T-helper 9 cell (primary cell): ENCODE measurements at places on chromosomes 7 and 10.

DNA sequence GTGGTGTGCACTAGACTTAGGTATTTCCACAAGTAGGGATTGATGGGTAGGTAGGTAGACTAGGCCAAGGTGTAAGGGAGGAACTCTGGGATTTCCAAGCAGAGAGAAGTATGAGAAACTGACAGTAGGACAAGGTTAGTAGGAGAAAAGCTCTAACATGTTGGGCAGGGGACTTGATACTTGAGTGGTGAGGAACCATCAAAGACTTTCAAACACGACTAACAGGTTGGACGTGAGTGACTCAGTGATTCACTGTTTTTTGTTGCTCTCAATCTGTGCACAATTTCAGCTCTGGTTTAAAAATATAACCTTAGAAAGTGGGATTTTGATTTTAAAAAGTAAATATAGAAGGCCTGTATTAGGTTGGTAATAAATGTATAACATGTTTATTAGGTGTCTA, 44.4 kb downstream of the KLHDC10 start:
- DNase-seq, result no peak

DNA sequence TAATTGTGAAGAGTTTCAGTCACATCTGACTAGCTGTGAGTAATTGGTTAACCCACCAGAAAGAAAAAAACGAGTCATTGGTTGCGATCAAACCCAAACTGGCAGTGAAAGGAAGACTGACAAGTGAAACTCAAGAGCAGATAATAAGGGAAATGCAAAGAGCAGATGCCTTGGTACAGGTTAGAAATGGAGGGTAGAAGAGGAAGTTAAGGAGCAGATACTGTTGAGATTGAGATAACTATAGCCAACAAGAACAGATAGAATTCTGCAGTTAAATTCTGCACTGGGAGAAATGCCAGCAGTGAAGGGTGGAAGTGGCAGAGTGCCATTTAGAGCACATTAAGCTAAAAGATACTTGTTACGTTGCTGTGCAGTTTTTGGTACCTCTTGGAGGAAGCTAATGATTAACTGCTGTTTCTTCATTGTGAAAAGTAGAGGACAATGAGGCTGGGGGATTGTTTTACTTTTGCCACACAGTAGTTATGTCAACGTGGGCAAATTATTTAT, 65.8 kb downstream of the CDK13 start:
- no peak for DNase-seq

DNA sequence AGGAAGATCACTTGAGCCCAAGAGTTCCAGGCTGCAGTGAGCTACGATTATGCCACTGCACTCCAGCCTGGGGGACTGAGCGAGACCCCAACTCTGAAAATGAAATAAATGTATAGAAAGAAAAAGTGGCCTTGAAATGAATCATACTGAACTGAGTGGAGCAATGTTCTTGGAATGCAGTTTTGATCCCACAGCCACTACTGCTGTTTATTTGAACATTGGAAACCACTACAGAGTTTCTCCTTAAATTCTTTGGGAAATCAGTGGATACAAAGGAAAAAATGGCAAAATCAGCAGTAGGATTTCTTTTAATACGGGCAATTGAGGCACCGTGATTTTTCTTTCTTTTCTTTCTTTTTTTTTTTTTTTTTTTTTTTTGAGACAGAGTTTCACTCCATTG, 637.4 kb downstream of the GALNT17 start:
- DNase-seq, result no peak

DNA sequence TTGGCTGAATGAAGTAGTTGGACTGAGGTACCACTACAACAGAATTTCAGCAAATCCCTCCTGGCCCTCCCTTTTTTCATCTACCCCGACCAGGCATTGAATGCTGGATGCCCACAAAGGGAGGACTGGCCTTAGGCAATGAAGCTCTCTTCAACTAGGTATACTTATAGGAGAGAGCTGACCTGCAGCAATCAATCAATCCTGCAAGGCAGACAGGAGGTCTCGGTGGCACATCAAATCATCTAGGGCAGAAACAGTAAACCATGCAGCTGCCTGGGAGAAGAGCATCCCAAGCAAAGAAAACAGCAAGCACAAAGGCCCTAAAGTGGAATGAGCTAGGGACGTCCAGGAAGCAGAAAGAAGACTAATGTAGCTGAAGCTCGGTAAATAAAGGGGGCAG, 2.4 kb upstream of the ABRAXAS2 start:
- DNase-seq, result no peak

DNA sequence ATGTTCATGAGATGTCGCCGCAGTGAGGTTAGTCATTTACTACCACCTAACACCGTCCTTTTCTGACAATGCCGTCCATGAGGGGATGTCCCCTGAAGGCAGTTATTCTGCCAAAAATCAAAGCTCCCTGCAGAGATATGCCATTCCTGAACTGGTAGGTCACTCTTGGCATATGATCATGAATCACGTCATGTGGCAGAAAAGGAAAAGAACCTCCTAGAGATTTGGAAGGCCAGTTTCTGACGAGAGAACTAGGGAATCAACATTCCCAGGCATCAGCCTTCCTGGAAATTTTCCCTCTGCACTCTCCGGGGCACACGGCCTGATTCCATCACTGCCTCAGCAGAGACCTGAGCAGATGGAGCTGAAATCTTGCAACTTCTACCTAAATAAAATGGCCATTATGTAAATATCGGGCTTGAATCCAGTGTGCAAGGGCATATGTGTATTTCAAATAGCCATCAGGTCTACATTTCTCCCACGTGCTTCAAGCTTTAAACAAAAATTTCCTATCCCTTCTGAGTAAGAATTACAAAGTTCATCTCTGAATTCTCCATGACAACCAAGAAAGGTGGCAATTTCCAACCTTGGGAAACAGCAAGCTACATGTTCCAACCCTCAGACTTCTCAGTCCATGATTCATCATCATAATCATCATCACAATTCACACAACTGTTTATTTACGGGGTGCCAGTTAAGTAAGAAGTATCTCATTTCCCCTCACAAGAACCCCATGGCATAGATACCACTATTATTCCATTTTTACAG, 46.5 kb downstream of the AMPH start:
- no peak for DNase-seq

DNA sequence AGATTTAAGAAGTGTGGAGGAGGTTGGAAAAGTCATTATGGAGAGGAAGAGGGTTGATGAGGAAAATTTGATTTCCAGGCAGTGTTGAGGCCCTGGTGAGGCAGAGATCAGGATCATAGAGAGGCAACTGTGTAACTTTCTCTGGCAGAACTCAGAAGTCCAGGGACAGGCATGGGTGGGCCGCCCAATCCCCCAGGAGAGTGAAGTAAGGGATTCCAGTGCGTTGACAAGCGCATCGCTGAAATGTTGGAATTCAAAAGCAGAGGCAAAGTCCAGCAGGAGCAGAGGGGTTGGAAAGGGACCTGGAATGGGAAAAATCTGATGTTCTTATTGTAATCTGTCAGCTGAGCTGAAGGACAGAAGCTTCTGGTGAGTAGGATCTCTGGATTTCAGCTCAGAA, 207.3 kb downstream of the FAM107B start:
- no peak for DNase-seq

GRCh38 chr7:106765727-106766355, 99.2 kb upstream of the PIK3CG start:
- DNase-seq, result no peak

DNA sequence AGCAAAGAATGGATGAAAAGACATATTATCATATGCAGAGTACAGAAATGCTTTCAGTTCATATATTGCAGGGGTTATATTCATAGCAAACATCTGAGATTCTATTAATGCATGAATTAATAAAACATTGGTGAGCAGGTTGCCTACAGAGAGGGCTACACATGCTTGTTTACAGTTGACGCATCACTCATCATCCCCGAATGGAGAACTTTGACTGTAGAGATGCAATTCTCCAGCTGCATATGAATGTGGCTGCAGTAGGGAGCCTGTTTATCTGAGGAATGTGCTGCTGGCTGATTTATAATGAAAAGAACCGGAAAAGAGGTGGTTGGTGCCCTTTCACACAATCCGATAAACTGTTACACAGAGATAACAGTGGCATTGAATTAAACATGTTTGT, 116.5 kb downstream of the GRM3 start:
- no peak for DNase-seq

DNA sequence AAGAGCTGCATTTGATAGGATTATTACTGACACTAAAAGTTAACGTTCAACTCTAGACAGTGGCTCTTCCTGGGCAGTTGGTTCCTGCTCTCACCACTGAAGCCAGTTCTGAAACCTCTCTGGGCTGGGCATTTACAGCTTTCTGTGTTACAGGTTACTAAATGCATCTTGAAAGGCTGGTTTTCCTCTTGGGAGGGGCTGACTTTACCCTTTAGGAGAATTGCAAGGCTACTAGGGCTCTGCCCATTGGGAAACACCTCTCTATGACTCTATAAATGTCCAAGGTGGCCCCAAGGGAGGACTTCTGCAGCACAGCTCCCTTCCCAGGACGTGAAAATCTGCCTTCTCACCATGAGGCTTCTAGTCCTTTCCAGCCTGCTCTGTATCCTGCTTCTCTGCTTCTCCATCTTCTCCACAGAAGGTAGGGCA, at the start of gene GPR15LG:
Gene GPR15LG, plus strand, starts transcription at position 301 of the 429 bp plus-strand sequence. Its CDS starts 51 bp downstream, at position 352.
- no peak for DNase-seq

DNA sequence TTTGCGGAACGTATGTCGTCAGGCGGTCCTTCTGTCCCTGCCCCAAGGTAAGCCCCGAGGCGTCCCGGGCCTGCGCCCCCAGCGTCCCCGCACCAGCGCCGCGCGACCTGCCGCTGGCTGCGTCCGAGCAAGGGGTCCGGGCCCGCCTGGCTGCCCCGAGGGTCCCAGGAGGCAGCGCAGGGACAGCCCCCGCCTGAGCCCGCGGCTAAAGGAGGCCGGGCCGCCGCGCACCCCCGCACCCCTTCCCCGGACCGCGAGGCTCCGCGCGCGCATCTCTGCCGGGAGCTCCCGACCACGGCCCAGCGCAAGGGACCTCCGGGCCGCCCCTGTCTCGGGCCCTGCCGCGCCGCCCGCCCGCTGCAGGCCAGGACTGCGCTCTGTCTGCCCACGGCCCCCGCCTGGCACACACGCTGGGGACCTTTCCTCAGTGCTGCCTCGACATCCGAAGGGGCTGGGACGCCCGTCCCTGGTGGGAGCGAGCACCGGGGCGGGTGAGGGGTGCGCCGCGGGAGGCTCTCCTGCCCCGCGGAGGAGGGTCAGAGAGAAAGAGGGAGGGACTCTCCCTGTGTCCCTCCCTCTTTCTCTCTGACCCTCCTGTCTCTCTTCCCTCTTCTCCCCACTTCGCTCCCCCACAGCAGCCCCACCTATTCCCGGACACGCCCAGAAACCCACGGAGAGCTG, 25.0 kb downstream of the SHH start:
- DNase-seq, result no peak

DNA sequence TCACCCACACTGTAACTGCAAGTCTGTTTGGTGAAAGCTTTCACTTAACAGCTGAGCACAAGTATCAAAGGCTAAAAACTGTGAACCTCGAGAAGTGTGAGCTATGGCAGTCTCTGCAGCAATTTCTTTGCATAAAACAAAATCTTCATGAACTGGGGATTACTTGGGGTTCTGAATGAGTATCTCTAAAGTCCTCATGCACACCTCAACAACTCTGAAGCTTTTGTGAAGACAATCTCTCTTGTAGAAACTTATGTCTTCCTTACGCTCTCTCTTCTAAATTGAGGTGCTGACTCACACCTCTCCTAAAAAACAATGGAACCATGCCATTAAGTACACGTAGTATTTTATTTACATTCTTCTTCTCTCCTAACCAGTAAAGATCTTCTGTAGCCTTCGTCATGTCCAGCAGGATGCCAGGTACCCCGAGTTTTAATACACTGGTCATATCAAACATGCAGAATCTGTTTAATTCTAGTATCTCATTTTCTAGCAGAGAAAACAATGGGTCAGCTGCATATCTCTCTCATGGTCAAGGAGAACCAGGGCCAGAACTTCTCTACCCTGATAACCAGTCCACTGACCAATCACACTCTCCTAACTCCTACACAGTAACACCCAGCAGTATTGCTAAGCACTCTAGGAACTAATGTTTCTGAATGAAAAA, 76.9 kb downstream of the UBE2H start:
- DNase-seq, result no peak

DNA sequence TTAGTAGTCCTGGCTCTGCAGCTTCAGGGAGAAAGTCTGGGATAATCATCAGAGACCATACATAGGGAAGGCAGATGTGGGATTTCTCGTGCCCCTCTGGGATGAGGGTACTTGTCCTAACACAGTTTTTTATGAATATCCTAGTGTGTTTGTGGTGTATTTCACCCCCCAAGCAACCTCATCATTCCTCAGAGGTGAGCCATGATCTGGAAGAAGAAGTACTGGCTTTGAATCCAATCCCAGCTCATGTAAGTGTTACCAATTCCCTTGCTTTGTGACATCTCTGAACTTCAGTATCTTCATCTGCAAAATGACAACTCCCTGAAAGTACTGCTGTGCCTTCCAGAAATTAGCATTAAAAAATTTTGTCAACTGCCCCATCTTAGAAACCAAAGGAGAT, 347.5 kb upstream of the ZMIZ1 start:
- DNase-seq, result no peak

DNA sequence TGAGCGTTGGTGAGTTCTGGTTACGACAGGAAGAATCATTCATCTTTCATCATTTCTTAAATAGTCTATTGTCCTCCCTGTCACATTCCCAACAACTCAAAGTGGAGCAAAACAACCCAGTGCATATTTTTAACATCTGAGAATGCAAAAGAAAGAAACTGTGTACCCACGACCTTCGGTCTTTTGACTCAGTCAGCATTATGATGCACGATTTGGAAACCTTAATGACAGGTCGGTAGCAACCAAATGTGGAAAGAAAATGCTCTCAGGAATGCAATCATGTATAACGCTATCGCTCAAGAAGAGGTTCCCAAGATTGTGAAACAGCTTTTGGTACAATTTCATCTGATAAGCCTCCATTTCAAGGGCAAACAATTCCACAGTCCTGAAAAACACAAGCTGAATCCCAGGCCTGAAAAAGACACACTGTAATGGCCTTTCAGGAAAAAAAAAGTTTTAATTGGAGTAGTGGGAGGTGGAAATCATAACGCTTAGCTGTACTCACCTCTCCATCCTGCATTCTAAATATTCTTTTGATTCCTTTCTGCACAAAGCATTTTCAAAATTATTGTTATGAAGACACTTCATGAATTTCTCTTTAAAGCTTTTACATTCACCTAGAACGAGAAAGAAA, 2.6 kb downstream of the COX19 start:
- no peak for DNase-seq

GRCh38 chr7:148515237-148515636, 75.3 kb upstream of the C7orf33 start:
- no peak for DNase-seq

GRCh38 chr10:7855205-7855604, 36.9 kb downstream of the TAF3 start:
- DNase-seq, result no peak

DNA sequence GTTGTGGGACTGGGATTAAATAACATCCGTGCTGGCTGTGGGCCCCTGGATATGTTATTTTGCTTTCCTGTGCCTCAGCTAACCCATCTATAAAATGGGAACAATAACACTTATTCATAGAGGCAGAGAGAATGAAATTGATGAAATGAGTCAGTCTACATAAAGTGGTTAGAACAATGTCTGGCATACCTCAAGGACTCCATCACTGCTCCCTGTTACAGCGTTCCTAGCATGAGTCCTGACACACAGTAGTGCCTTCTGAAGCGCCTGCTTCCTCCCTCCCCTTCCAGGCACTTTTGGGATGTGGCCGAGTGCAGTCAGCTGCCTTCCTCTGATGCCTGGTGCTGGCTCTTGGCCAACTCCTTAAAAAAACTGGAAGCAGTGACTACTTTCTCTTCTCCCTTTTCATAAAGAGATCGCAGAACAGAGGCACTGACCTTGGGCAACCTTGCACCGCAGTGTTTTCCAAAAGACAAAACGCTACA, 108.4 kb upstream of the ZMIZ1 start:
- DNase-seq, result no peak

- no peak for DNase-seq
Measured at GRCh38 chr10:62960416-62960815, 144.2 kb upstream of the EGR2 start.

GRCh38 chr10:7948371-7949000, 106.0 kb upstream of the GATA3 start:
- DNase-seq, result no peak
